ENCODE measurements at places on chromosomes 6 and 20.

DNA sequence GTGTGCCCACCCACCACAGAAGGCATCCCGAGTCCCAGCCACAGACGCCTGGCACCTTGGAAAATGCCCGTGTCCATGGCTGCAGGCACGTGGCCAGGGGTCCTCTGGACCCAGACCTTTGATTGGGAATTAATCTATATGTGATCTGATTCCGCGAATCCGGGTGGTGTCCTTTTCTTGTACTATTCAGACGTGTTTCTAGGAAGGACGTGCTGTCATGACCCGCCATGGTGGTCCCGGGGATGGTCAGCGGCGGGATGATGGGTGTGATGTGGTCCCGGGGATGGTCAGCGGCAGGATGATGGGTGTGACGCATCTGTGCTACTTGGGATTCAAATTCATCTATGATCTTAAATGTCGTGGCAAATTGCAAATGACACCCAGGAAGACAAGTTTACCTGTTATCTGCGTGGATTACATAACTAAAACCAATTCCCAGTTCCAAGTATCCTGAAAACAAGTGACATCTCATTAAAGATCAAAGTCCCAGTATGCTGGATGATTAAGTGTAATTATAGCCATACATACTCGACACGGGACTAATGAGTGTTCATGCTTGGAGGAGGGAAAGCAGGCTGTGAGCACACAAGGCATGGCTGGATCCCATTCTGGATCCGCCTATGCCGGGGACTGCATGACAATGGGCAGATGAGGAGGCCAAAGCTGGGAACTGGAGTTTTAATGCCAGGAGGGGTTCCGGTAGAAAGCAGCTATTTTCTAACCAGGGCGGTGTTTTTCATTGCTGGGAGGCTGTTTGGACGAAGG lies 256.5 kb downstream of the TAF4 start:
- DNase-seq: no peak

DNA sequence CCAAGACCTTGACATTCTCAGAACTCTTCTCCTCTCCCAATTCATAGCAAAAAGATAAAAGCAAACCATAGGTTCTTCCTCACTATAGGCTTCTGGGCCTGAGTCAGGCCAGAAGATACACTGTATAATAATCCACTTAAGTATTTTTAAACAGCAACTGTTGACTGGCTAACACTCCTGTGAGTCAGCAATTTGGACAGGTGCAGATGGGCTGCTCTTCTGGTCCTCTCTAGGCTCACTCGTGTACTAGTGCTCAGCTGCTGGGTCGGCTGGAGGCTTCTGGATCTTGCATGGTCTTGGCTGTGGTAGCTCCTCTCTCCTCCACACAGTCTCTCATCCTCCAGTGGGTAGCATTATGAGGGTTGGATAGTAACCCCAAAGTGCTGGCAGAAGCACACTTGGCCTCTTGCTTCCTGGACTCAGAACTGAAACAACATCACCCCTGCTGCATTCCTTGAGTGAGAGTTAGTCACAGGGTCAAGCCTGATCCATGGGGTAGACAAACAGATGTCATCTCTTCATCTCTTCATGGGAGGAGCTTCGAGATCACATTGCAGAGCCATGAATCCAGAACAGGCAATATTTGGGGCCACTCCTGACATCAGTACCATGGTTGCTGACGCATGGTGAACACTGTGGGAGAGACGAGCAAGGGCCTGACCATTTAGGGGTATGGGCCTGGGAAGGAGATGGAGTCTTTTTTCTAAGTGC lies 86.9 kb downstream of the C6orf118 start:
- DNase-seq: no peak

DNA sequence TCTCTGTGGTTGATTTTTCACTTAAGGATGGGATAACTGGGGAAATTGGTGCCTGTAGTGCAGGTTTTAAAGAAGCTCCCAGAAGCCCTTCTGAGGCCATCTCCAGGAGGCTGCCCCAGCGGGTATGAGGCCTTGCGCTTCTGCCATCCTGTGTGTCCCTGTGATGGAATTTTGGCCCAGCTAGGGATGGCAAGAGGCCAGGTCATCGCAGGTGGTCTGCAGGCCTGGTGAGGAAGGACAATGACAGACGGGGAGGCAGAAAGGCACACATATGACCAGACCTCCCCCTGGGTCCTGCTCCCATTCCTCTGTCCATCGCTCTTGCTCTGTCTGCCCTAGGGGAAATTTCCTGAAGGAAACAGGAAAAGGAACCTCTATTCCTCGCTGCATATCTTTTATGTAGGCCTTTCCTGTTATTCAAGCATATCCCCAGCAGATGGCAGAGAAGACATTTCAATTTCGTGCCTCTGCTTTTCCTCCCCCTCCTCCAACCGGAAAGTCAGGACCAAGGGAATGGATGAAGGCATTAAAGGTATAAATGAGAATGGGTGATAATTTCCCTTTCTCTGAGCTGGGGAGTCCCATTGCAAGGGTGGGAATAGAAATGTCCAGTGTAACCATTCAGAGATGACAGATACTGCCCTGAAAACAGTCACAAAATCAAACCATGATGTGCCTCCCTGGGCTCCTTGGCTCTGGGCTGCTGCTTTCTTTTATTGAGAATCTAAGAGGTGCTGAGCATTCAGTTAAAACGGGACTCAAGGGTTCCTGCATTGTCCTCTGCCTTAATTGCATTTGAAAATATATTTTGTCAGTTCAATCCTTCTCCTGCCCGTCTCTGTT lies 17.6 kb upstream of the HLA-F start:
- no peak for DNase-seq

- DNase-seq: no peak
Measured at GRCh38 chr6:36443471-36444428, 950 bp downstream of the KCTD20 start.

GRCh38 chr6:125759184-125759902 lies 9.9 kb downstream of the HEY2 start:
- no peak for DNase-seq

- no peak for DNase-seq
Measured at GRCh38 chr6:118724211-118724610, 72.8 kb upstream of the CEP85L start.

DNA sequence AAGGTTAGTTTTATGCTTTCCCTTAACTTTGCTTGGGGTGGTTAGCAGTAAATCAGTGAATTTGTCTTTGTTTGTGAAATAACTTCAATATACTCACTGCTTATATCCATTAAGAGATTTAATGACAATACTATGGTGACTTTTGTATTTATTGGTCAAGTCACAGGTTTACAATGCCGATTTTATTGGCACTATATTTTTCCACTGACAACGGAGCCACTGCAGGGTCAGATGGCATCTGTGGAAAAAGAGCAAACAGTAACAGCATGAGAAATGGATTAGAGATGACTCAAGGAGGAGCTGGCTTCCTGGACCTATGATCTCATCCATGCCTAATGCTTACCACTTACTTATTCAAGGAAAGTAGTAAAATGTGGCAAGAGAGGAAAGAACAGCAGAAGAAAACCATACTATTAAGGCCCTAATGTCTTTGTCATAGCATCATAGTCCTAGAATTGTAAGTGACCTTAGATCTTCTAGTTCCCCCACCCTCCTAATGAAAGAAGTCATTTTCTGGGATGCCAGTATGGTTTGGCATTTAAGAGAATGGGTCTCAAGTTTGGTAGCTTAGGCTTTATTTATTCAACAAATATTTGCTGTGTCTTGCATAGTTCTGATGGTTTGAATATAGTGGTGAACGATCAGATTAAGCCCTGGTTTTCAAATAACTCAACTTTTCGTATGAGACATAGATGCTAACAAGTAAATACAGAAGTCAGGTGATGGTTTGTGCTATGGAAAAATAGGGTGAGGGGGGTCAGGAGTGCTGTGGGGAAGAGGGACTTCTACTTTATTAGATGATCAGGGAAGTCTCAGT lies 18.5 kb downstream of the RNF144B start:
- no peak for DNase-seq

DNA sequence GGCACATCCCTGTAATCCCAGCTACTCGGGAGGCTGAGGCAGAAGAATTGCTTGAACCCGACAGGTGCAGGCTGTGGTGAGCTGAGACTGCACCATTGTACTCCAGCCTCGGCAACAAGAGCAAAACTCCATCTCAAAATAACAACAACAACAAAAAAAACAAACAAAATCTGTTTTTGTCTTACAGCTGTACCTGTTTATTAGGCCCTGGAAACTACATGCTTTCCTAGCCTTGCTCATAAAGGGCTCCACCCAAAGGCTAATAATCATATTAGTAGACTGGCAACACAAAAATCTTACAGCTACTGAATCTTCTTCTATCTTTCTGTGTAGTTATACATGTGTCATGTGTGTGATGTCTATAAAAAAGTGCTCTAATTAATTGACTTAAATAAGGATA lies 503.9 kb upstream of the EYS start:
- no peak for DNase-seq

GRCh38 chr6:147054871-147055270 lies 149.3 kb upstream of the STXBP5 start:
- DNase-seq: no peak

DNA sequence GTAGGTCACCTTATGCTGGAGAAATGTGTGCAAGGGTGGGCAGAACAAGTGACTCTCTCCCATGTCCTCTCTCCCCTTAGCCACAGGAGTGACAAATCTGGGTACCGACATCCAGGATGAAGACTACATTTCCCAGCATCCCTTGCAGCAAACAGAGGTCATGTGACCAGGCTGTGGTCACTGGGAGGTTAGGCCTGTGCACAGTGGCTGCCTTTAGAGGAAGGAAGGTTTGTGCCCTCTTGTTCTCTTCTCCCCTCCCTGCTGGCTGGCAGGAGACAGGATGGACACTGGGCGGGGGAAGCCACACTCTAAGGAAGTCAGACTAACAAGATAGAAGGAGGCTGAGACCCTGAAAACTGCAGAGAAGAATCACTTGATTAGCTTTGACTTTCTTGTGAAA lies 360.2 kb downstream of the PREX1 start:
- no peak for DNase-seq

- DNase-seq: no peak
Measured at GRCh38 chr6:144346719-144347447, 61.7 kb downstream of the UTRN start.

GRCh38 chr6:101777646-101778045 lies 384.1 kb downstream of the GRIK2 start:
- DNase-seq: no peak

DNA sequence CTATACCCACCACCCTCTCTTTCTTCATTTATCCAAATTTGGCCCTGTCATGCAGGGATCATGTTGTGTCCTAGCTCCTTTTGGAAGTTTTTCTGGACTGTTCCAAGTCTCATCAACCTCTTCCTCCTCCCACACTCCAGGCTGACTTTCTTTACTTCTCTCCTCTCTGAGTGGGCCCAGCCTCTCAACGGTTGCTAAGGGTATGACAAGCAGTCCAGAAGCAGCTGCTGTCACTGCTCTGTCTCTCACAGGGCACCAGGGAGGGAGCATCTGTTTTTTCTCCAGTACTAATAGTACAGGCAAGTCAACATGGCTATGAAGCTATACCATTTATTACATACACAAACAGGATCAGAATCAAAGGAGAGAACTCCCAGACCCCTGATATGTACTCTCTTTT lies 8.2 kb downstream of the NT5DC1 start:
- no peak for DNase-seq

GRCh38 chr6:13524801-13525508 lies 37.6 kb upstream of the GFOD1 start:
- no peak for DNase-seq

DNA sequence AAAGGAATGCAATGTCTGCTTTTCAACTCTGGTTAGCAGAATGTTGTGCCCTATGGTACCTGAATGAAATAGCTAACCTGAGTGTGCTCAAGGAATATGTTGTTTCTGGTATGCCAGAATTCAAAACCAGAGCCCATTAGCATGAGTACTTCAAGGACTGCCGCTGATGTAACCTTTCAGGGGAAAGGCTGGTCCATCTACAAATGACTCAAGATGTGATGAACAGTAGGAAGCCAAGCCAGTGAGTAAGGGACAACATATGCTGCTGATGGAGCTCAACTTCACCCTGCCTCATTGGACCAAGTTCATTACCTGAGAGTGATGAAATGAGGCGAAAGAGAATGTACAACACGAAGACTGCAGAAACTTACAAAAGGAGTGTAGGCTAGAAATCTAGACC lies 95.7 kb upstream of the BMP2 start:
- no peak for DNase-seq

DNA sequence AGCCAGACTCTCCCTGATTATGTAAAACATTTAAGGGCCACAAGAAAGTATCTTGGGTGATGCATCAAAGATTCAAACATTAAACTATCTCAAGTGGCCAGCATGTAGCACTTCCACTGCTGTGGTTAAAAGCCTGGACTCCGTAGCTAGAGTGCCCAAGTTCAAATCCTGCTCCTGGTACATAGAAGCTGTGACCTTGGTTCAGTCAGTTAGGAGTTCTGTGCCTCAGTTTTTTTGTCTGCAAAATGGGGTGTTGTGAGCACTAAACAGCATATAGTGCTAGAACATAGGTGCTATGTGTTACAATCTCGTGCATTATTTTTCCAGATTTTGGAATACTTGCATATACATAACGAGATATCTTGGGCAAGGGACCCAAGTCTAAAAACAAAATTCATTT lies 68.7 kb downstream of the PSMG4 start:
- no peak for DNase-seq

- DNase-seq: no peak
Measured at GRCh38 chr6:147407571-147407970, 100.9 kb upstream of the SAMD5 start.

DNA sequence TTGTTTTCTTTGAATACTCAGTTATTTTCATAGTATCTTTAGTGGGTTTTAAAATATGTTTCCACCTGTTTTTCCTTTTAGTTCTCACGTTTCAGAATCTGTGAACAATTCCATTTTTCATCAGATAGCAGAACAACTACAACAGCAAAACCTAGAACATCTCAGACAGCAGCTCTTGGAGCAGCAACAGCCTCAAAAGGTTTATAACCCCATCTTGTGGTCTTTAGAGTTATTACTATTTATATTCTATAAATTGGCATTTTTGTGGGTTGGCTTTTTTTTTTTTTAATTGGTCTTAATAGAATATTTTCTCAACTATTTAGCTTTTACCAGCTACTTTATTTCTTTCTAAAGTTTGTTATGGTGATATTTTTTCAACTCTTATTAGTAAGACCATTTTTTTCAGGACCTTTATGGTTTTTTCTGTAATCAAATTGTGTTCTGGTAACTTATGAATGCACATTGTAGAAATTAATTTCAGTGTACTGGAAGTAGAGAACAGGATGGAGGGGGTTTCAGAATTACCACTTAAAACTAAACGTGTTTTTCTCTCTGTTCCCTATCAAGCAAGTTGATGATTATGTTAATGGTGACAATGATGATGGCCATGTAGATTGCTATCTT lies 72.2 kb downstream of the SCAF8 start:
- no peak for DNase-seq

GRCh38 chr20:5136096-5136495 lies 9.3 kb downstream of the CDS2 start:
- no peak for DNase-seq

- no peak for DNase-seq
Measured at GRCh38 chr6:17839513-17840223, 132.9 kb upstream of the NUP153 start.
